ENCODE measurements at places on chromosomes 1 and 21. TPM values are rescaled to one million over a fixed set of nuclear protein-coding genes. Genes with fewer than 3 reads are reported as not detected.

The PIP5K1A gene
- total RNA-seq, result 70.5 TPM

The LCE3E gene
- total RNA-seq, result not detected

The NMNAT2 gene
- 34.2 TPM for total RNA-seq

The LRRC71 gene
- total RNA-seq, result not detected

The CCDC190 gene
- total RNA-seq, result not detected

The LCE2C gene
- total RNA-seq, result not detected

The GSTM1 gene
- 4.1 TPM for total RNA-seq

The AKR1A1 gene
- total RNA-seq, result 74.6 TPM

The NEGR1 gene
- 78.7 TPM for total RNA-seq

DNA sequence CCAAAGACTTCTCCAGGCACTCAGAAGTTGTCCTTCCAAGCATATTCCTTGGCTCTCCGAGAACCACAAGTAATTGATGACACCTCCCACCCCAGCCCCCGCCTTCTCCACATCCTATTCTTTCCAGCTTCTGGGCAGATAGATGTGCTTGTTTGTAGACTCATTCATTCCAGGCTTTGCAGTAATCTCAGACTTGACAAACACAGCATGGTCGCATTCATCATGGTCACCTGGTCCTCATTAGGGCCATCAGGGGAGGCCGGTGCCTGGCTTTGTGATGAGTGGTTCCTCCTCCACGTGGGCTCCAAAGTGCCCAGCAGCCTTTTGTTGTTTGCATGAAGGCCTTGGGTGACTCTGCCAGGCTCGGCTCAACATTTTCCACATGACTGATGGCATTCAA is 28.5 kb upstream of the KCNE2 start:
- no peak for DNase-seq

DNA sequence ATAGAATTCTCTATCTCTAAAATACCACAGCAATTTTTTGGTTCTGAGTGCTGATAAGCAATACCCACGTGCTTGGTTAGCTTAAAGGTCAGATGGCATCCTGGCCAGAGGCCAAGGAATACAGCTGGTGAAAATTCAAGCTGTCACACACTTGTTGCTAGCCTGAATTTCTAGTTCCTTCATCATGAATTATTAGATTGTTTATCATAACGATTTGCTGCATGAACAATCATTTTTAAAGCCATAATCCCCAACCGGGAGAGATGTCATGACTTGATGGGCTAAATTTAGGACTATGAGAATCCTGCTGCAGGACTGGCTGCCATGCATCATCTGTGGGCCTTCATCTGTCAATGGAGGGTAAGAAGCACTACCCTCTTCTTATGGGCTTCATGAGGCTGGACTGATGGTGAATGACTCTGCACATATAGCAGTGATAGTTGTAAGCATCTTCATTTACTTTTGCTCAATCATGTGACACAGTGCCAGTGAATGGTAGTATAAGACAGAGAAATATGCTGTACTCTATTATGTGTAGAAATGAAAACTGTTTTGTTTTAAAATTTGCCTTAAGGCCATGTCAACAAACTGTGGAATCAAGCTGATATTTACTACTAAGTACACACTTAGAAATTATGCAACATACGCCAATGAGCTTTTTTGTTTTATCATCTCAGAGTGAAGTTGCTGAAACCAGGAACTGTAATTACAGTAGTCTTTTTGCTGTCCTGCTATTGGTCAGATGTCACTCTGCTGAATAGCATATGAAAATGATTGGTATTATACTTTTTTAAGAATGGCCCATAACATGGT is 80.5 kb upstream of the RALGPS2 start:
- DNase-seq, result no peak

- no peak for DNase-seq
These were observed 48.7 kb upstream of the RGS18 start for GRCh38 chr1:192109576-192109975.

- no peak for DNase-seq
These were observed 39.2 kb downstream of the CDK18 start for GRCh38 chr1:205543351-205544301.

- no peak for DNase-seq
These were observed 17.2 kb downstream of the VCAM1 start for GRCh38 chr1:100736746-100737145.

DNA sequence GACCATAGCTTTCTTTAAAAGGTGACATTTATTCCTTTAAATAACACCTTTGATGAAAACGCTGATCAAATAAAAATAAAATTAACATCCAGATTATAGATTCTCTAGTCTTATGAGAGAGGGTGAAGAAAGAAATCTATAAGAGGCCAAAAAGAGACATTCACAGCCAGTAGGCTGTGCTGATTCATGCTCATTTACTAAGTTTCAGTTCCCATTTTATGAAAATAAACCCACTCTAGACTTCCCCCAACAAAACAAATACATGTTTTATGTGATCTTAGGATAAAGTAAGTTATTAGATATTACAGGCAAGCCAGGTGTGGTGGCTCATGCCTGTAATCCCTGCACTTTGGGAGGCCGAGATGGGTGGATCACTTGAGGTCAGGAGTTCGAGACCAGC is 21.1 kb downstream of the ESRRG start:
- DNase-seq, result no peak

DNA sequence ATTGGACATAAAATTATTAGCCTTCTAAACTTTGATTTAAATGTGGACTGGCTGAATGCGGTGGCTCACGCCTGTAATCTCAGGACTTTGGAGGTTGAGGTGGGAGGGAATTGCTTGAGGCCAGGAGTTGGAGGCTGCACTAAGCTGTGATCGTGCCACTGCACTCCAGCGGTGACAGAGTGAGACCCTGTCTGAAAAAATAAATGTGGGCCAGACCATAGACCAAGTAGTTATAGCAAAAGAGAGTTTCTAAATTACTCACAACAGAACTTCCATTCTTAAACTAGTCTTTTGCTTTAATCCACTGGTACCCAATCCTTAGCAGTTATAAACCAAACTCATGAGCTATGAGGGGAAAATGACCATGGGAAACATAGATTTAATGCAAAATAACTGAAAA is 35.2 kb downstream of the RAP1A start:
- DNase-seq, result no peak

- no peak for DNase-seq
These were observed 336.7 kb upstream of the PROX1 start for GRCh38 chr1:213651077-213651476.

- no peak for DNase-seq
These were observed 42.8 kb upstream of the SLC2A1 start for GRCh38 chr1:43001434-43001833.

GRCh38 chr1:6953907-6954364 is 168.7 kb downstream of the CAMTA1 start:
- no peak for DNase-seq

DNA sequence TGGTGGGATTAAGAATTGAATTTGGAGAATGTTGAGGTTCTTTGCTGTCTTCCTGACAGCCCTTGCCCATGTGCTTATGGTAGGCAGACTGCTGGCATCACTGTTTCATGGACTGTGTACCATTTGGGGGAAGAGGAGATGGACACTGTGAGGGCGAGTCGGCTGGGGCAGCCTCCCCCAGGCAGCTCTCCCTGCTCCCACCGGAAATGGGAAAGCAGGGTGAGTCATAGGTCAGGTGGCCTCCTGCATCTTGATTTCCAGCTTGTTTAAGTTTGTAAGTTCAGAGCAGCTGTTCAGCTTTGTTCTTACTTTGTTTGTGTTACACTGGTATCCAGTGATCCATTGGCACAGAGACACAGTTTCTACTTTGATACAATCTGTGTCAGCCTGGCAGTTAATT is 87.2 kb upstream of the CNIH3 start:
- DNase-seq, result no peak

DNA sequence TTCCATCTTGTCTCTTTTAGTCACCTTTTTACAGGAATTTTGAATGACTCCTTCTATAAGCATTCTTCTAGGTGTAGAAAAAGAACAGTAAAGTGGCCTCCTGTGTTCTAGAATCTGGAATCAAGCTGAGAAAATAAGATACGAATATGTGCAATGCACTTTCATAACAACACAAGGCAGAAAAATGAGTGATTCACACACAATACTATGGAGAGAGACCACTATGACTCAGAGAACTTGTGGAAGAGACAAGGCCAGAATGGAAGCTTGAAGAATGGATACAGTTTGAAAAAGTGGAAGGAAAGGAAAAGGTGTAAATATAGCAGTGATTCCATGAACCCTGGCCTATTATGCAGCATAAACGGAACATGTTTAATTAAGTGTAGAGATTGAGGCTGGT is 57.1 kb upstream of the SAMSN1 start:
- no peak for DNase-seq

- no peak for DNase-seq
These were observed 45.5 kb upstream of the TACSTD2 start for GRCh38 chr1:58622571-58622970.

- no peak for DNase-seq
These were observed 27.7 kb downstream of the CDC42 start for GRCh38 chr1:22080191-22080590.

GRCh38 chr1:212743901-212744475 is 44.3 kb upstream of the BATF3 start:
- no peak for DNase-seq

- DNase-seq, result no peak
These were observed 3.4 kb downstream of the FCER1G start for GRCh38 chr1:161218301-161219077.

GRCh38 chr21:34511787-34512455 is at the start of gene KCNE1:
KCNE1 (minus strand) TSS chr21:34512210; CDS start chr21:34449634, 62,576 bp downstream.
- no peak for DNase-seq

DNA sequence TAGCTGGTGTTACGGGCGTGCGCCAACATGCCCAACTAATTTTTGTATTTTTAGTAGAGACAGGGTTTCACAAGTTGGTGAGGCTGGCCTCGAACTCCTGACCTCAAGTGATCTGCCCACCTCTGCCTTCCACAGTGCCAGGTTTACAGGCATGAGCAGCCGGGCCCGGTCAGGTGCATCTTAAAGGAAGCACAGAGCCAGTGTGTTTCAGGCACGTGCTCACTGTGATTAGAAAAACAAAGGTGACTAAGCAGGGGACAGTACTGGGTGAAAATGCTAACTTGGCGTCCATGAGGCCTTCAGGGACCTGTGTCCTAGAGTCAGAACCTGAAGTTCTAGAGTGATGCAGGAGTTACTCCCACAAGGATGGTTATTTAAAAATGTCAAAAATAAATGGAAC is 60.0 kb upstream of the GJA8 start:
- DNase-seq, result no peak

GRCh38 chr1:150516616-150517015 is 1.1 kb downstream of the FALEC start:
- no peak for DNase-seq

DNA sequence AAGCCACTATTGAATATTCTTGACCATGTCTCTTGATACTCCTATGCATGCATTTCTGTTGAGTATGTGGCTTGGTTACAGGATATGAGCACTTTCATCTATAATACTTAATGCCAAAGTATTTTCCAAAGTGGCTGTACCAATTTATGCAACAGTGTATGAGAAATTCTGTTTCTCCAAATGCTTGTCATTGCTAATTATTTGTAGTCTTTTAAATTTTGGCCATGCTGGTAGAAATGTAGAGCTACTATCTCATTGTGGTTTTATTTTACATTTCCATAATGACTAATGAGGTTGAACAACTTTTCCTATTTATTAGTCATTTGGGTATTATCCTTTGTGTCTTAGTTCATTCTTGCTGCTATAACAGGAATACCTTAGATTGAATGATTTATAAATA is 71.4 kb upstream of the TSPAN2 start:
- no peak for DNase-seq

DNA sequence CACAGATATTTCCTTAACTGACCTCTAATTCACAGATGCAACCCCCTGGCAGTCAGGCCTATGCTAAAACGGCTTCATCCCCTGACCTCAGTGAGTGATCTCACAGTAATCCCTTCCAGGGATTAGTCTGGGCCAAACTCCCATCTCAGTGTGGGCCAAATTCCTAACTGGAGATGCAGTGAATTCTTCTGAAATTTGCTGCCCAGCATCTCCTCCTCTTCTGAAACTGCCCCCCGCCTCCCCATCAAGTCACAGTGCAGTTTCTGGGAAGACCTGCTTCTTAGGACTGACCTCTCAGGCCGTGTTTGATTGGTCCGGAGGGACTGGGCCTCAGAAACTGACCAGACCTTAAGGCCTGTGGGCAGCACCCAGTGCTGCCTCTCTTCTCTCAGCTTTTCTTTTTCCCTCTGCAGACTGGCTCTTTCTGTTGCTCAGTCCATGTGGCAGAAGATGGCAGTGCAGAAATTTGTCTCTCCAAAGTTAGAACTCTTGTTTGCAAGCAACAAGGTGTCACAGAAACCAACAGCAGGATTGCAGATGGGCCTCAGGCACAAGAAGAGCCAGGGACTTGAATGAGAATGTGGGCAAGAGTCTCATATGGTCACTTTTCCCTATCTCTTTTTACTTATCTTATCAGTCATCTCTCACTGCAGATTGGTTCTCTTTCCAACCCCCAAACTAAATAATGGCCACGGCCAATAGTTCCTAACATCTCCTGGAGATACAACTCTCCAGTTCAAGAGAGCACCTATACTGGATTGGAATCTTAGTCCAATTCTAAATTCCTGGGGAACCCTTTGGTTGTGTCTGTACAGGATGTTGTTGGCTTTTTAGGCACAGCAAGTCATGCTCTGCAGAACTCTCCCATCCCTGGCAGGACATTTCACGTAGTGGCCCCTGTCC is 95.5 kb upstream of the RALGPS2 start:
- no peak for DNase-seq

DNA sequence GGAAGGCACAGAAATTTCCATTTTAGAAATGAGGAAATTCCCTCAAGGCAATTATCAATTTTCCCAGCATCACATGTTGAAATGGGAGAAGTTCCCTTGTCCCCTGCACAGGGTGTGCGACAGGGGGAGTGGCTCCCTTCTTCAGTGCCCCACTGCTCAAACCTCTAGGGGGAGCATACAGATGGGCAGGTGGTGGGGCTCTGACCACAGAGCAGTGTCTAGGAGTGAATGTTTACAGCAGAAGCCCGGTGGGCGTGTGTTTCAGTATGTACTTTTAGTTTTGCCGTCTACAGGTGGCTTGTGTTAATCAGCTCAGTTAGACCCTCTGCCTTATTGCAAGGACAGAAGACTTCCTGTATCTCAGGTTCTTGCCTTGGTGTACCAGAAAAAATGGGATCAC is 493.7 kb upstream of the PLXNA2 start:
- DNase-seq, result no peak

DNA sequence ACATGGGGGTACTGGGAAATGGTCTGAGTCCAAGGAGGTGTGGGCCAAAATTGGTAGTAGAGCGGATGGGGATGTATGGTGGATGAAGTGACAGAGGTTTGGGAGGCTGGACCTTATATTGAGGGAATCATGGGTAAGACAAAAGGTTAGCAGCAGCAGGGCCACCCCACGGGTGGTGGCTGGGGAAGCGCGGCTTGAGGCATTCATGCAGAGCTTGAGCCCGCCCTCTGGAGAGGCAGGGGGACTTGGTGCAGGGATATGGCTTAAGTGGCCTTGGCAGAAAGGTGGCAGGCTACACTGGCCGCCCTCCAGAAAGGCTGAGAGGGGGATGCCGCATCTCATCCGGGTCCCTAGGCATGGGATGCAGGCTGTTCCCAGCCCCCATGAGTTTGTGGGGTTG is 31.5 kb downstream of the HMGB4 start:
- DNase-seq, result no peak

- DNase-seq, result no peak
These were observed 102.9 kb downstream of the PTPN14 start for GRCh38 chr1:214448536-214448935.
